ENCODE measurements at places on chromosomes 11 and 22. TPM values are rescaled to one million over a fixed set of nuclear protein-coding genes. Genes with fewer than 3 reads are reported as not detected.

The OR2AT4 gene
- not detected for total RNA-seq

The OR52E8 gene
- not detected for total RNA-seq

DNA sequence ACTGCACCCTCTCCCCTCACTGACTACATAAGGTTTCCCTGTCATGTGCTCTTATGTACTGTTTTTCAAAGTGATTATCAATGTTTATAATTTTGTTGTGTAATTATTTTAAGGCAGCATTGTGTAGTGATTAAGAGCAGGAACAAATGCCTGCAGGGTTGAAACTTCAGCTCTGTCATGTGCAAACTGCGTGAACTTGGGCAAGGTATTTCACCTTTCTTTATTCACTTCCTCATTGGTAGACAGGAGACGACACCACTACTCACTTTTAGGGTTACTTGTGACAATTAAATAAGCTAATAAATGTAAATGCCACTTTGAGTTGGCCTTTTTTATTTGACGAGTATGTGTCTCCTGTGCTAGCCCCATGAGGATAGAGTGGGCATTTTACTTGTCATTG lies 86.5 kb upstream of the E2F8 start:
- no peak overlapping the region for H3K4me3 ChIP-seq
- H3K4me1 ChIP-seq, result no peaks in the 10 kb centered on the region
- H3K27me3 ChIP-seq, result no peaks in the 10 kb centered on the region
- no peak overlapping the region for H3K27ac ChIP-seq

DNA sequence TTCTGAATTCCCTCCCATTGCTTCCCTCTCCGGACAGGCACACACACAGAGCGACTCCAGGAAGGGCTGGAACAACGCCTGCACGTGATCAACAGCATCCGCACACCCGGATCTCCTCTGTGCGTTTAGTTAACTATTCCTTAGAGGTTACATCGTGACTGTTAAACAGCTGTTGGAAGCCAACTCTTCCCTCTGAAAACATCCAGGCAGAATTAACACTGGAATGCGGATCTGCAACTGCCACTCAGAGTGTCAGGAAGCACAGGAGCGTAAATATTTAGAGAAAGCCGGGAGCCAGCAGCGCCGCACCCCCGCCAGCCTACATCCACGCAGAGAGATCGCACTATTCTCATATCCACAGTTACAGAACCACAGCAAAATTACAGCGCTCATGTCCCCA lies 46.2 kb downstream of the SHANK2 start:
- H3K36me3 ChIP-seq, result no peaks in the 10 kb centered on the region
- DNase-seq, result peak; percentile 49
- H3K27me3 ChIP-seq, result no peaks in the 10 kb centered on the region

- peak; percentile 50 for DNase-seq
- H3K36me3 ChIP-seq, result no peaks in the 10 kb centered on the region
- peak within 1 kb of the TSS; percentile 37 for H3K4me3 ChIP-seq
These were observed at the start of gene PLAAT5 for GRCh38 chr11:63490551-63491239. Gene PLAAT5 (minus strand): TSS chr11:63491167. CDS start chr11:63491034, 133 bp downstream.

DNA sequence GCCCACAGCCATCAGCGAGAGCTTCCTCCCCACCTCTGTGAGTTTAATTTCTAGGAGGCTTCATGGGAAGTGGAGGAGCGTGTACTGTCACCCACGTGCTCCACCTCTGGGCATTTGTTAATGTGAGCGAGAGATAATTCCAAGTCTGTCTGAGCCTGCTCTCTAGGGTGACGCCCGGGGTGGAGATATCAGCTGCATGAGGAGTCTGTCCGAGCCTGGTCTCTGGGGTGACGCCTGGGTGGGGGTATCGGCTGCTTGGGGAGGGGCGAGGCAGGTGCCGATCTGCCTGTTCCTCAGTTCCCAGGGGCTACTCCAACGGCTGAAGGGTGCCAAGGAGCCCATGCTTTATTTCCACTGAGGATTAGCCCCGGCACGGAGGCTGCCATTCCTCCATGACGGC lies 735.0 kb downstream of the BRD1 start:
- H3K27ac ChIP-seq, result no peak overlapping the region
- DNase-seq, result no peak
- H3K27me3 ChIP-seq, result no peaks in the 10 kb centered on the region
- no peak overlapping the region for H3K4me3 ChIP-seq
- H3K4me1 ChIP-seq, result no peaks in the 10 kb centered on the region

- no peak overlapping the region for H3K4me3 ChIP-seq
- no peaks in the 10 kb centered on the region for H3K27me3 ChIP-seq
- H3K36me3 ChIP-seq, result no peaks in the 10 kb centered on the region
- H3K27ac ChIP-seq, result peak overlapping the region; percentile 3
- H3K4me1 ChIP-seq, result no peaks in the 10 kb centered on the region
- DNase-seq, result peak; percentile 55
These were observed 13.2 kb upstream of the MPZL2 start for GRCh38 chr11:118277312-118277711.

DNA sequence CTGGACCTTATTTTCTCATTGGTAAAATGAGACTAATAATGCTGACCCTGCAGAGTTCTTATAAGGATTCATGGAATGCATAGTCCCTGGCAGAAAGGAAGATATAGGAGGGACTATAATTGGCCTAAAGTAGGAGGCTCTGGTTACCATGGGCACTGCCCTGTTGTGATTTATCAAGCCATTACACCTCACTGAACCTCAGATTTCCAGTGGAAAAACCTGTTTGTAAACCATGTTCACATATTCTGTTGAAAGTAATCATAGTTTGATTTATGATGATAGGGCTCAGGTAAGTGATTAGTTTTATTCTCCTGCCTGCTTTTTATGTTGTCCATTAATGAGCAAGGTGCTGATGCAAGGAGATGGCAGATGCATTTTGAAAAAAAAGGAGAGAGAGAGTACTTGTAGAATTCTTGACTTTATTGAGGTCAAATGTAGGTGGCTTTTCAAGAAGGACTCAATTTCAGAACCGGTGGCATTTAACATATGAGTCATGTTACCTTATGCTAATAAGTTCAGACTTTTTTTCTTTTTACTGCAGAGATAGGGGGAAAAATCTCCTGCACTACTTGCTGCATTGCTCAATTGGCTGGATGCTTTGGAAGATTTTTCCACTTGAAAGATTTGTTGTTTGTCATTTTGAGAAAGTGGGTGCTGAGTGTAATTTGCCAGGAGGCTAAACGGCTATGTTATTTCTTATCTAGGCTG lies 14.6 kb downstream of the NF2 start:
- no peak overlapping the region for H3K4me3 ChIP-seq
- peak; percentile 59 for DNase-seq
- no peaks in the 10 kb centered on the region for H3K27me3 ChIP-seq
- H3K36me3 ChIP-seq, result no peaks in the 10 kb centered on the region

DNA sequence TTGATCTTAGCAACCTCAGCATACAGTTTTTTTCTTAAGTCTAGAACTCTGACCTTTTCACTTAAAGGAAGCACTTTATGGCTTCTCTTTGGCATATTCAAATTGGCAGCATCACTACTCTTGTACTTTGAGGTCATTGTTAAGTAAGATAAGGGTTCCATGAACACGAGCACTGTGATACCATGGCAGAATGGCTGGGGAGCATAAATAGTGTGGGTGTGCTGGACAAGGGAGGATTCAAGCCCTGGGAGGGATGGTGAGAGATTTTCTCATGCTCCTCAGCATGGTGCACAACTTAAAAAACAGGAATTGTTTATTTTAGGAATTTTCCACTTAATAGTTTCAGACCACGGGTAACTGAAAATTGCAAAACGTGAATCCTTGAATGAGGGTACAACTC lies 111.4 kb downstream of the ATXN10 start:
- H3K4me1 ChIP-seq, result peaks cover 10% of the 10 kb centered on the region
- no peak for DNase-seq
- H3K36me3 ChIP-seq, result no peaks in the 10 kb centered on the region
- H3K27me3 ChIP-seq, result no peaks in the 10 kb centered on the region
- no peak overlapping the region for H3K4me3 ChIP-seq
- H3K27ac ChIP-seq, result no peak overlapping the region

DNA sequence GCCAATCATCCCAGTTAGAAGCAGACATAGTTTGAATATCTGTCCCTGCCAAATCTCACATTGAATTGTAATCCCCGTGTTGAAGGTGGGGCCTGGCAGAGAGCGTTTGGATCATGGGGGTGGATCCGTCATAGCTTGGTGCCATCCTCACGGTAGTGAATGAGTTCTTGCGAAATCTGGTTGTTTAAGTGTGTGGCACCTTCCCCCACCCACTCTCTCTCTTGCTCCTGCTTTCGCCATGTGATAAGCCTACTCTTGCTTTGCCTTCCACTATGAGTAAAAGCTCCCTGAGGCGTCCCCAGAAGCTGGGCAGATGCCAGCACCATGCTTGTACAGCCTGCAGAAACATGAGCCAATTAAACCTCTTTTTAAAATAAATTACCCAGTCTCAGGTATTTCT lies 5.0 kb upstream of the CCDC81 start:
- no peaks in the 10 kb centered on the region for H3K4me1 ChIP-seq

- H3K36me3 ChIP-seq, result no peaks in the 10 kb centered on the region
- peaks cover 45% of the 10 kb centered on the region for H3K4me1 ChIP-seq
- no peak for DNase-seq
These were observed 16.6 kb downstream of the KCNQ1 start for GRCh38 chr11:2461253-2461955.

DNA sequence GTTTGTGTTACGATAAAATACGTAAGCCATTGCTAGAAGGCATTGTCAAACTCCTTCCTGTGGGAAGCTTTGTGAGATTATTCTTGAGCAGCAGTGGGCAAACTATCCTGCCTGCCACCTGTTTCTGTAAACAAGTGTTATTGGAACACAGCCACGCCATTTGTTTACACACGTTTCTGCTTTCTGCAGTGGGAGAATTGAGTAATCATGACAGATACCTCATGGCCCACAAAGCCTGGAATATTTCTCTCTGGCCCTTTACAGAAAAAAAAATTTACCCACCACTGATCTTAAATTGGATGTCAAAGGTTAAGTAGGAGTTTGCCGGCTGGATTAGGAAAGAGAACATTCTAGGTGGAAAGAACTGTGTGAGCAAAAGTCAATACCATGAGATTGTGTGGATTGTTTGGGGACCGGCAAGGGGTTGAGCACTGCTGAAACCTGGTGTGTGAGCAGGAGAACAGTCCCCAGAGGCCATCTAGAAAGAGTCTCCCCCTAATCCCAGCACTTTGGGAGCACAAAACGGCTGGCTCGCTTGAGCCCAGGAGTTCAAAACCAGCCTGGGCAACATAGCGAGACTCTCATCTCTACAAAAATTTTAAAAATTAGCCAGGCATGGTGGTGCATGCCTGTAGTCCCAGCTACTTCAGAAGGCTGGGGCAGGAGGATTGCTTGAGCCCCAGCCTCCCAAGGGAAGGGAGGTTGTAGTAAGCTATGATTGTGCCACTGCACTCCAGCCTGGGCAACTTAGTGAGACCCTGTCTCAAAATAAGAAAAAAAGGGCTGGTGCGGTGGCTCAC lies 6.0 kb upstream of the PLA2G6 start:
- H3K27me3 ChIP-seq, result no peaks in the 10 kb centered on the region
- H3K27ac ChIP-seq, result peak overlapping the region; percentile 40
- H3K36me3 ChIP-seq, result no peaks in the 10 kb centered on the region
- H3K4me1 ChIP-seq, result peaks cover 31% of the 10 kb centered on the region
- peak; percentile 38 for DNase-seq

- H3K4me3 ChIP-seq, result no peak overlapping the region
- no peaks in the 10 kb centered on the region for H3K4me1 ChIP-seq
- H3K27me3 ChIP-seq, result no peaks in the 10 kb centered on the region
- no peaks in the 10 kb centered on the region for H3K36me3 ChIP-seq
- H3K27ac ChIP-seq, result no peak overlapping the region
These were observed 2.3 kb downstream of the RHOG start for GRCh38 chr11:3838504-3838903.

GRCh38 chr11:133524488-133524887 lies 7.8 kb downstream of the OPCML start:
- H3K27me3 ChIP-seq, result no peaks in the 10 kb centered on the region
- H3K4me3 ChIP-seq, result no peak overlapping the region
- DNase-seq, result no peak
- H3K27ac ChIP-seq, result no peak overlapping the region

DNA sequence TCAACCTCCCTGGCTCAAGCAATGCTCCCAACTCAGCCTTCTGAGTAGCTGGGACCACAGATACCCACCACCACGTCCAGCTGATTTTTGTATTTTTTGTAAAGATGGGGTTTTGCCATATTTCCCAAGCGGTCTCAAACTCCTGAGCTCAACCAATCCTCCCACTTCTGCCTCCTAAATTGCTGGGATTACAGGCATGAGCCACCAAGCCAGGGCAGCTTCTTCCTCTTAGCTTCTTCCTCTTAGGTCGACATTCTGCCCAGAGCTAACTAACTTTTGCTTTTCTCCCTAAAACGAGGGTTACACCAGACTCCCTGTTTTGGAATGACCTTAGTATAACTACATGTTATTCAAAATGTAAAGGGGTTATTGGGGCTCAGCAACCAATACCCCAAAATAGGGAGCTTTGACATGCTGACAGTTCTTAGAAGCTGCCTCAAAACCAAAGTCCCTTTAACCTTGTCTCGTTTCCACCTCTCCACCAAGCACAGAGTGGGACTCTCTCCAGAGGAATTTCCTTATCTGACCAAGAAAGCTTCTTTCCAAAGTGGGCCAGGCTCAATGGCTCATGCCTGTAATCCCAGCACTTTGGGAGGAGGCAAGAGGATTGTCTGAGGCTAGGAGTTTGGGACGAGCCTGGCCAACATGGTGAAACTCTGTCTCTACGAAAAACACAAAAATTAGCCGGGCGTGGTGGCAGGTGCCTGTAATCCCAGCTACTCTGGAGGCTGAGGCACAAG lies 7.0 kb downstream of the HPS5 start:
- no peak for DNase-seq
- H3K4me1 ChIP-seq, result peaks cover 43% of the 10 kb centered on the region
- H3K36me3 ChIP-seq, result no peaks in the 10 kb centered on the region
- no peak overlapping the region for H3K27ac ChIP-seq

- no peaks in the 10 kb centered on the region for H3K4me1 ChIP-seq
- H3K36me3 ChIP-seq, result no peaks in the 10 kb centered on the region
- H3K4me3 ChIP-seq, result no peak overlapping the region
- H3K27ac ChIP-seq, result no peak overlapping the region
These were observed 104.3 kb upstream of the SYT13 start for GRCh38 chr11:45390407-45390806.

GRCh38 chr11:118892514-118892913 lies 8.8 kb downstream of the CXCR5 start:
- no peak overlapping the region for H3K4me3 ChIP-seq
- H3K27me3 ChIP-seq, result no peaks in the 10 kb centered on the region
- no peak overlapping the region for H3K27ac ChIP-seq
- H3K4me1 ChIP-seq, result peaks cover 15% of the 10 kb centered on the region
- no peak for DNase-seq
- H3K36me3 ChIP-seq, result no peaks in the 10 kb centered on the region

The OR5P2 gene
- not detected for total RNA-seq

DNA sequence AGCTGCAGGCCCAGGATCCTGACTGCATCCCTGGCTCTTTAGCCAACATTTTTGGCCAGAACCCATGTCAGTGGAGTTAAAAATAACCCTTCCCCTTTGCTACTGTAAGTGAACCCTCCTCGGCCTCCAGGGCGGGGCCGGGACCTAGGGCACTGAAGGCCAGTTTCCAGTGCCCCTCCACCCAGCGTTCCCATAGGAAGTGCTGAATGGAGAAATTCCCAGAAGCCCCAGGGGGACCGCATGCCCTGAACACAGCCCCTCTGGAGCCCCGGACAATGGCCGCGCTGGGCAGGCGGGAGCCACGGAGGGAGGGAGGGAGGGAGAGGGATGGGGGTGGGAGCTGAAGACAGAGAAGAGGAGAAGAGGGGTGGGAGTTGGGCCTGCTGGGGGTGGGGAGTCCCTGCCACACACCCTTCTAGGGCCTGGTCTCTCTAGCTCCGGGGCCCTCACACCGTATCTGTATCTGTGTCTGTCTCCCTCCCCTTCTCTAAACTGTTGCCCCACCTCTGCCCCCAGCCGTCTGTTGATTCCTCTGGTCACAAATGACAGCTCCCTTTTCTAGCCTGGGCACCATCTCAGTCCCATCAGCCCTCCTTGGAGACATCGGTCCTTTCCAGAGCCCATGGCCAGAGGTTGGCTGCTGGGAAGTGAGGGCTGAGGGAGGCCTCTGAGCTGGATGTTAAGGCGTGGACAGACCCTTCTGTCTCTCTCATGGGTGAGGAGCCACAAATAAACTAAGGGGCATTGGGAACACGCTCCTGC lies 10.9 kb downstream of the PDGFB start:
- H3K4me3 ChIP-seq, result no peak overlapping the region
- peaks cover 61% of the 10 kb centered on the region for H3K4me1 ChIP-seq
- no peaks in the 10 kb centered on the region for H3K36me3 ChIP-seq

All from thyroid gland (tissue), 4 donors.